ENCODE measurements at places on chromosomes 6 and 20. TPM values are rescaled to one million over a fixed set of nuclear protein-coding genes. Genes with fewer than 3 reads are reported as not detected.

COL11A2 gene
- total RNA-seq, result 0.02 TPM

GRCh38 chr20:58700121-58700821, 7.7 kb downstream of the NPEPL1 start:
- no peak for DNase-seq

DNA sequence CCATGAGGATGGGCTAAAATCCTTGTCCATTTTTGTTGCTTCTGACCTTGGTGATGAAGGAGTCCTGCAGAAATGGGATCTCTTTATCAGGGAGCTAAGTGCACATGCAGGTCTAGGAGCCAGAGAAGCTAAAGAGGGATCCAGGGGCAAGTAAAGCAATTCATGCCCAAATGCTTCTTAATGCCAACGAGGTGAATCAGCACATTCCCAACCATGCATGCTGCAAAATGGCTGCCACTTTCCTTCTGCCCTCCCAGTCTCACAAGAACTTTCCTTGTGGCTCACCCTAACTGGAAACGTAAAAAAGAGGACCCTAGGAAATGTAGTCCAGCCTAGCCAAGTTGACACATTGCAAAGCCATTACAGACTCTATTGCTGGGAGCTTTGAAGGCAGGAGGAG, 298.4 kb downstream of the MAFB start:
- peak; percentile 55 for DNase-seq

DNA sequence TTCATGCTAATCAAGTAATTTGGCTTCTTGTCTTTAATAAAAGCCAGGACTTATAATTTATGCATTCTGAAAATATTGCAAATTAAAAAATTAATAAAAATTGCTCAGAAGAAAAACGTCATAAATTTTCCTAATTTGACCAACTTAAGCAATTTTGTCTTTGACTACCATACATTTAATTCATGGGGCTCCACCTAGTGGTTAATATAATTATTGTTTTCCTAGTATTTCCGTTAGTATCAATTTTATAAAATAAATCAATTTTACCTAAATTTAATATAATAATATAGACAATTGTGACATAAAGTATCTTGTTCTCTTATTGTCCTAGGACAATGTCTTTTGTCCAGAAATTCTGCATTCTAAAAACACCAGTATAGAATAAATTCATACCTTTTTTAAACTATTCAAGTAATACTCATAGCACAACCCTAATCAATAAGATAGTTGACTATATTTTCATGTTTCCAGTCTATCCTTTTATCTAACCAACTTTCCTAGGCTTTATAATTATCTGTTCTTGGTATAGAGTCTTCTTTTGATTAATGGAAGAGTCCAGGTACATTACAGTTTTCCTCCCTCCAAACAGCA, 319.9 kb downstream of the TRDN start:
- peak; percentile 14 for DNase-seq

DNA sequence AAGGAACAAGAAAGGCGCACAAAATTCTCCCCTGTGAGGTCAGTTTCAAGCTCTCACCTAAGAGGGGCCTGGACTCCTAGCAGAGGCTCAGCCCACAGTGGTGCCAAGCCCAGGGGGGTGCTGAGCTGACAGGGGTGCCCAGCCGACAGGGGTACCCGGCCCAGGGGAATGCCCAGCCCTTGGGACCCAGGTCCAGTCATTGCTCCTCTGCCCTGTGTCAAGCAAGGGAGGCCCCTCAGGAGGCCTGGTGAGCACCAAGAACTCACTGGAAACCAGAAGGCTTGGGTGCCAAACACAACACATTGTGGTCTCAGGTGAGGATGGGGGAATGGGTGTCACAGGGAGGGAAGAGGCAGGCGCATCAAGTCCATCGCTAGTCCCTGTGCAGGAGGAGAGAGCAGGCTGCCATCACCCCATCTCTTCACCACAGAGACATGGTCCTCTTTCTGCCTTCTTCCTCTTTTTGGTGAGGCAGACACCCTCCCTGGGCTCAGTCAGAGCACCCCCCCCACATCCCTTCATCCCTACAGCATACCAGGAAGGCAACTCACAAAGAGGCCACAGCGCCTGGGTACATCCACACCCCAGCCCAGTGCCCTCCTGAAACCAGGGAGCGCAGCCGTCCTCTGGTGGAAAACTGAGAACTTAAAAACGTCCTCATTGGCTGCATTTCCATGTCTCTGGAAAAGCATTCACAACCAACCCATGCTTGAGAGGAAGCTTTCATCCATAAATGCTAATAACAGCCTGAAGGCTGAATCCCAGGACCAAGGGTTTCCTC, 111.3 kb downstream of the BANF2 start:
- no peak for DNase-seq

DNA sequence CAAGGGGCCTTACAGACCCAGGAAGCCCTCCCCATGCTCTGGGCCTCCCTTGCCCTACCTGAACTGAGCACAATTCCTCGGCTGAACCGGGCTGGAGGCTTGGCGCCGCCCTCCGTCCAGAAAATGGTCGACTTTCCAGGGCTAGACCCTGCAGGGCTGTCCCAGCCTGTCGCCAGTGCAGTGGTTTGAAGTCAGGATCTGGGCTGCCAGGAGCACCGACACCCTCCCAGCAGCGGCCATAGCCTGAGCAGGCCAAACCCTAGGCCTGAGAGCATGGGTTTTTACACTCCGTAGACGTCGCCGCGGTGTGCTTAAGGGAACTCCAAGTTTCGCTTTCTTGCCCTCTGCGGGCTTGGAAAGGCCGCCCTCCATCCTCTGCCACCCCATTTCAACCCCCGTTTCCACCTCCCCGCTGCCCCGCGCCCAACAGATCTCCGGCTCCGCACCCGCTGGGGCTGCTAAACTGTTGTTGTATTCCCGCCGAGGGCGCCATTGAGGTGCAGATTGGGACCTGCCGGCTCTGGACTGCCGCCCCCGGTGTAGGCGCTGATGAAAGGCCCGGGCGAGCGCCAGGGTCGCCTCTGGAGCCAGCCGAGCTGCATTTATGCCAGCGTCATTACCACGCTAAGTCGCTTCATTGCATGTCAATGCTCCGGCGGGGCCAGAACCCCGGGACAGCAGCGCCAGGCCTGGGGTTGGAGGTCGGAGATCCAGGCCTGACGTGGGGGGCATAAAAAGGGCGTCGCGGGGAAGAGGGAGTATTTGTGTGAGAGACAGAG, 2.2 kb upstream of the TFAP2A start:
- DNase-seq, result no peak

GRCh38 chr6:113292646-113293422, 564.3 kb upstream of the MARCKS start:
- DNase-seq, result no peak

Data from M059J (cell line).